ENCODE measurements at places on chromosomes 16 and 17.

GRCh38 chr16:14496047-14496770 is 133.9 kb downstream of the PARN start:
- no peak for DNase-seq

GRCh38 chr17:66612993-66613392 is 221.9 kb upstream of the CACNG5 start:
- no peak for DNase-seq

DNA sequence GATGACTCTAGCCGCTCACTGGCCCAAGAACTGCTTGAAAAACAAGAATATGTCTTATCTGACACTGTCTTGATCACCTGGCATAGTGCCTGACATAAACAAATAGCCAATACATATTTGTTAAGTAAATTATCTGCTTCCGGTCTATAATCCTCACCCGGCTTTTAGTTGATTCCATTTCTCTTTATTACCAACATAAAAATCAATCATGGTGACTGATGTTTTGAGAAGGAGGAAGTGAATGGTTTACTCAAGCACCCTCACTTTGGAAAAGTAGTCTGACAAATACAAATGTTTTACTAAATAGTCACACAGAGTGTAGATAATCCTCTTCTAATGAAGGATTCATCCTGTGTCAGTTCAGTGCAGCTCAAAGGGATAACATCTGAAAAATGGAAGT is 47.0 kb downstream of the SKAP1 start:
- no peak for DNase-seq

DNA sequence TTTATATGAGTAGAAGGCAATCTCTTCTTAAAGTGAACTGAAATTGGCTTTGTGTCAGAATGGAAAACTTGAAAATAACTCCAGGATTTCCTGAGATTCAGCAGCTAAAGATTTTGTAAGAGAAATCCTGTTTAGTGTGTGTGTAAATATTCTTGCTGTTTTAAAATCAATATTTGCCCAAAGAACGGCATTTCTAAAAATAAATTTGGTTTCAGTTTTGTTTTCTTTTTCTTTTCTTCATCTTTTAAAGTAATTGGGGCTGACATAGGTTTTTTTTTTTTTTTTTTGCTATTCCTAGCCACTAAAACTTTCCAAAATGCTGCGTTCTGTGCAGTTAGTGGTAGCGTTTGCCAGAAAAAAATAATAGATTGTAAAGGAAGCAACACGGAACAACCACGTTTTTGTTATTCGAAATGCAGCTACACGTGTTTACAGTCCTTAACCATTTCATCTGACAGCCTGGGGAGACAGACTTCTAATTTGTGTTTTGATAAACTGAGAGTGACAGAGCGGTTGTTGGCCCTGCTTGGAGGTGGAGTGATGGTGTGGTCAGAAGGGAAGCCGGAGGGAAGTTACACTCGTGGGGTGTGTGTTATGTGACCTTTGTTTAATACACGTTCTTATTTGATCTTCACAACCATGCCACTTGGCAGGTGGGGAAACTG is 21.6 kb upstream of the SMPD3 start:
- no peak for DNase-seq

GRCh38 chr17:77566566-77567138 is 391.9 kb upstream of the TNRC6C start:
- no peak for DNase-seq

GRCh38 chr17:7097940-7098339 is 16.7 kb downstream of the ASGR2 start:
- DNase-seq: no peak

GRCh38 chr16:77117707-77118106 is 73.3 kb upstream of the MON1B start:
- no peak for DNase-seq

DNA sequence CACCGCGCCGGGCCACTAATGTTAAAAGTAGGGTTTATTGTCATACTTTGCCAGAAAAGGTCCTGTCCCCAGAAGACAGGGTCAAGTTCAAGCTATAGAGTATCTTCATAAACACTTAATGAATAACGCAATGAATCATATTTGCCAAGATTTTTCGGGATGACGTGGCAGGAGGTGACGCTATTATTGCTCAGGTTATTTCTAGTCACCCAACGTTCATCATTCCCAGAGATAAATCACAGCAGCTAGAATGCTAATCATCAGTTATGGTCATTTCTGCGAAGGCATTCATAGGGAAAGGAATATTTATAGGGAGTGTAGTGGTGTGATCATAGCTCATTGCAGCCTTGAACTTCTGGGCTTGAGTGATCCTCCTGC is 2.0 kb downstream of the TMC5 start:
- no peak for DNase-seq

DNA sequence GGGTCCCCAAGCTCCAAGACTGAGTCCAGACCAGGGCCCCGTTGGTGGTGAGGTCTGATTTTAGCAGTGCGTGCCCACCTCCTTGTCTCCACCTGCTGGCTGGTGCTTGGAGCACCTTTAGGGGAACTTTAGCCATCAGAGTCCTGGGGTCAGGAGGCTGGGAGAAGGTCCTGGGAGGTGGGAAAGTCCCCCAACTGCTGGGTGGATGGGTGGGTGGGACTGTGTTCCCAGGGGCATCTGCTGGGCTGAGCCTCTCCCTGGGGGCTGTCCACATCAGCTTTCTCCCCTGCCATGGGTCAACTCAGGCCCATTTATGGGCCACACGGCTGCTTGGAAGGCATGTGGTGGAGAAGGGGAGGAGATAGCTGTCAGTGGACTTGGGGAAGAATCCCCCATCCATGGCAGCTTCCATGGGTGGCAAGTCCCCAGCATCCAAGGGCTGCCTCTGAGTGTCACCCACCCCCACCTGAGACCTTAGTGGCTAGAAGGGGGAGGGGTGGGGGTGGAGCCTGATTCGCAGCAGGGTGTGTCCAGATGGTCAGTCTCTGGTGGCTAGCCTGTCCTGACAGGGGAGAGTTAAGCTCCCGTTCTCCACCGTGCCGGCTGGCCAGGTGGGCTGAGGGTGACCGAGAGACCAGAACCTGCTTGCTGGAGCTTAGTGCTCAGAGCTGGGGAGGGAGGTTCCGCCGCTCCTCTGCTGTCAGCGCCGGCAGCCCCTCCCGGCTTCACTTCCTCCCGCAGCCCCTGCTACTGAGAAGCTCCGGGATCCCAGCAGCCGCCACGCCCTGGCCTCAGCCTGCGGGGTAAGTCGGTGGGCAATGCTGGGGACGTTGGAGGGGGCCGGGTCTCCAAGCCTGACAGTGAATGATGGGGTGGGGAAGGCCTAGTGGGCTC is at the start of gene TRPV2:
TRPV2 (plus strand) TSS at position 541 of the 894 bp plus-strand sequence. CDS start 2,098 bp downstream, outside the sequence.
- peak; percentile 64 for DNase-seq

DNA sequence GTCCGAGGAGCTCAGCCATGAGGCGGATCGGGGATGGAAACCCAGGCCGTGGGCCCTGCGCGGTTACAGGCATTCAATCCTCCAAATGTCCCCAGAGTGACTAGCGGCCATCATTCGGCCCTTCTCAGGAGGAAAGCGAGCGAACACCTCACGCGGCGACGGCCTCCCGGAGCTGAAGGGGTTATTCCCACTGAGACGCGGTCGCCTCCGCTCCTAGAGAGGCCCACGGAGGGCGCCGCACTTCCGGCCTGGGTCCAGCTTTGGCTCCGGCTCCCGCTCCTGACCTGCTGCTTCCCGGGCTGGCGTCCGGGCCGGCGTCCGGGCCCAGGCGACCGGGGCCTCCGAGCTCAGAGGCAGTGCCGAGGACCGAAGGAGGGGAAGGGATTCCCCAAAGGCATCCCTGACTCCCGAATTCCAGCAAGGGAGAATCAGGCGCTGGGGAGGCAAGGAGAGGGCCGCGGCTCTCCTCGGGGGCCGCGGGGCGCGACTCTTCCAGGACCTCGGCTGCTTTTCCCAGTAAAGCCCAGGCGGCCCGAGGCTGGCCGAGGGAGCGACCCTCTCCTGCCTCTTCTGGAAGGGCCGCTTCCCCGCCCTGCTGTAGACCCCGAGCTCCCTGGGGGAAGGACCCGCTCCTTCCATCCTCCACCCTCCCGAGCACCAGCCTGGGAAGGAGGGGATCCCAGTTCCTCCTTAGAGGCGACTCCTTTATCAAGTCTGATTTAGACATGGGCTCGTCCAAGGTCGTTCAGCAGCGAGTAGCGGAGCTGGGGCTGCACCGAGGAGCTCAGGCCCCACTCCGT is 18.6 kb upstream of the ZNF629 start:
- DNase-seq: peak; percentile 68

DNA sequence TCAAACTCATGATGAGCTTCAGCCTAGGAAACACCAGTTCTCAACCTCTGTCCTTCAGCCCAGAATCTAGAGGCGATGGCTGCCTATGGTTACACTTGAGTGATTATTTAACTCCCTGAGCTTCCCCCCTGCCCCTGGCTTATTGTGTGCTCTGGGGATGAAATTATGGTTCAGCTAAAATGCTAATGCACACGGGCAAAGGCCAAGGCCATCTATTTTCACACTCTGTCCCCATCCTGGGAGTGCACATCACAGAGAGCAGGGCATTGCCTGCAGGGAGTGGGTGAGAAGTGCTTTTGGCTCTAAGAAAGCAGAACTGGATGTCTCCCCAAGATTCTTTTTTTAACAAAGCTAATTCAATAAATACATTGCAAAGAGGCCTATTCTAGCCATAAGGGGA is 21.6 kb upstream of the CACNG5 start:
- DNase-seq: no peak

- no peak for DNase-seq
Measured at GRCh38 chr17:66702106-66702936, 132.6 kb upstream of the CACNG5 start.
